Non-pigmented ciliary epithelial cell (primary cell): ENCODE measurements at places on chromosomes 1 and 21.

- DNase-seq, result no peak
These were observed 295.9 kb upstream of the ADGRL4 start for GRCh38 chr1:79302380-79302930.

GRCh38 chr1:183022202-183023145, 746 bp upstream of the LAMC1 start:
- peak; percentile 92 for DNase-seq

- DNase-seq, result no peak
These were observed 19.4 kb upstream of the ESRRG start for GRCh38 chr1:216742625-216743024.

DNA sequence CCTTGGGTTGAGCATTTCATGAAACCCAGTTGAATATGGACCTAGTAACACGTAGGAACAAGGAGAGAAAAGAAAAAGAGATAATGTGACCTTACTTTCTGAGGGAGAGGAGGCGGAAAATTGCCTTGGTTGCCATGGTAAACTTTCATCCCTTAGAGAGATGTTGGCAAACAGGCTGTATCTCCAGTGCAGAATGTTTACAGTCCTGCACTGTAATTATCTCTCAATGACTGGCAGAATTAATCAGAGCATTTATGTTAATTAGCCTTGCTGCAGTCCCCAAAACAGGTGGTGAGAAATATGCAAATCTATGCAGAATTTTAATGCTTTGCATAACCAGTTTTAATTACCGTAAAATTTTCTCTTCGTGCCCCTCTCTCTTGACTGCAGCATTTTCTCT, 147.3 kb downstream of the CD247 start:
- DNase-seq, result no peak

DNA sequence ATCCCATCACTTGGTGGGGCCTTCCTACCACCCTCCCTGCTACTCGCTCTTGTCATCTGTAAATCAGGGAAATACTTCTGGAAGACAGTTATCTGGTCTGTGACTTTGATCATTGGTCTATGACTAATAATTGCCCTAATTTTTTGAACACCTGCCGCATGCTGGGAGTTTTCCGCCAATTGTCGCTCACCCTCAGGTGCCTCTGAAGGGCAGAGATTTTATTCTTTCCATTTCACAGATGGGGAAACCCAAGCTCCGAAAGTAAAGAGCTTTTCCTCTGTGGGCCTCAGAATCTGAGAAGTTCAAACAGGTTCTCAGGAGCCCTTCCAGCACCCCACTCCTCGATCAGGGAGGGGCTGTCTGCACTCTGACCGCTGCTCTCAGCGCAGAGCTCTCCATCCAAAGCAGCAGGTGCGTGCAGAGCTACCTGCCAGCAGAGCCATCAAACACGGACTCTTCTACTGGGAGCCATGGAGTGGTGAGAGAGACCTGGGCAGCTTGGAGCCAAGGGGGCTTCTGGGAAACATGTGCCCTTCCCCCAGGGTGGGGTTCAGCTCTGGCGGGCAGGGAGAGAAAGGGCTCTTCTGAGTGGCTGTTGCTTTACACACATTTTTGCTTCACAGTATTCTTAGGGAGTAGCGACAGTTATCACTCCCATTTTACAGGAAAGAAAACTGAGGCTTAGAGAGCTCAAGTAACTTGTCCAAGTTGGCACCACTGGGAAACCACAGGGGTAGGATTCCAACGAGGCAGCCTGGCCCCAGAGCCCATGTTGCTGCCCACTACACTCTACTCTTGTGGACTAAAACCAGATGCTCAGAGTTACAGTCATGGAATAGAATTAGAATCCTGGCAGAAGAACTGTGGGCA, 5.8 kb upstream of the RUNX3 start:
- DNase-seq, result no peak

DNA sequence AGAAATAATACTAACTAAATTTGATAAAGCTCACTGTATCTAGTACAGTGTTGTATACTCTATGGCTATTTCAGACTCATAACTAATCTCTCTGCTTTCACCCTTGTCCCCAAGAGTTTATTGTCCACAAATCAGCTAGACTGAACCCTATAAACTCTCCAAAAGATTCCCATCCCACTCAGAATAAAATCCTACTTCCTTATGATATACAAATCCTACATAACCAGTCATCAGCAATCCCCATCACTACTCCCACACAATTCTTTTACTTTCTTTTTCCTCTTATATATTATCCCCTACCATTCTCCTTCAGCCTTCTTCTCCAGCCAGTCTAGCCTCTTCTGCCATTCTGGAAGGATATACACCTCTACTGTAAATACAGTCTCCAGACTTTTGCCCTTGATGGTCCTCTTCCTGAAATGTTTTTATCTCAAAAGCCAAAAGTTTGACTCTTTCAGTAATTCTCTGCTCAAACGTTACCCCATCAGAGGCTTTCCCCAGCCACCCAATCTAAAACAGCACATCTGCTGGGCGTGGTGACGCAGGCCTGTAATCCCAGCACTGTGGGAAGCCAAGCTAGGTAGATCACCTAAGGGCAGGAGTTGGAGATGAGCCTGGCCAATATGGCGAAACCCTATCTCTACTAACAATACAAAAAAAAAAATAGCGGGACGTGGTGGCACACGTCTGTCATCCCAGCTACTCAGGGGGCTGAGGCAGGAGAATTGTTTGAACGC, 41.6 kb downstream of the ABL2 start:
- DNase-seq, result no peak

DNA sequence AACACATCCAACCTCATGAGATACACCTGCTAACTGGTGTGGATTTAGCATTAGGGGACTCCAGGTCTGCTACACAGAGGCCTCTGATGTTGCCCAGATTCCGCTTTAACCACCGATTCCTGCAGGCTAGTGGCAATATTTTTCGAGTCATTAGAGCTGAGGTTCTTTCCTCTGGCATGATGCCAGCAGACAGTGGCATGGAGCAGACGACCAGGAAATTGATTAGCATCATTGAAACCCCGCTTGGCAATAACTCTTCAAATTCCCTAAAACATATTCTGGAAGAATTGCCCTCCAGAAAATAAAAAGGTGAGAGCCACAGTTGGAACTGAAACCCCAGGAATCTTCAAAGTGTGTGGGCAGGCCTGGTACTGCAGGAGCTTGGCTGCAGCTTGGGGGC, 28.4 kb upstream of the ETV3 start:
- no peak for DNase-seq

DNA sequence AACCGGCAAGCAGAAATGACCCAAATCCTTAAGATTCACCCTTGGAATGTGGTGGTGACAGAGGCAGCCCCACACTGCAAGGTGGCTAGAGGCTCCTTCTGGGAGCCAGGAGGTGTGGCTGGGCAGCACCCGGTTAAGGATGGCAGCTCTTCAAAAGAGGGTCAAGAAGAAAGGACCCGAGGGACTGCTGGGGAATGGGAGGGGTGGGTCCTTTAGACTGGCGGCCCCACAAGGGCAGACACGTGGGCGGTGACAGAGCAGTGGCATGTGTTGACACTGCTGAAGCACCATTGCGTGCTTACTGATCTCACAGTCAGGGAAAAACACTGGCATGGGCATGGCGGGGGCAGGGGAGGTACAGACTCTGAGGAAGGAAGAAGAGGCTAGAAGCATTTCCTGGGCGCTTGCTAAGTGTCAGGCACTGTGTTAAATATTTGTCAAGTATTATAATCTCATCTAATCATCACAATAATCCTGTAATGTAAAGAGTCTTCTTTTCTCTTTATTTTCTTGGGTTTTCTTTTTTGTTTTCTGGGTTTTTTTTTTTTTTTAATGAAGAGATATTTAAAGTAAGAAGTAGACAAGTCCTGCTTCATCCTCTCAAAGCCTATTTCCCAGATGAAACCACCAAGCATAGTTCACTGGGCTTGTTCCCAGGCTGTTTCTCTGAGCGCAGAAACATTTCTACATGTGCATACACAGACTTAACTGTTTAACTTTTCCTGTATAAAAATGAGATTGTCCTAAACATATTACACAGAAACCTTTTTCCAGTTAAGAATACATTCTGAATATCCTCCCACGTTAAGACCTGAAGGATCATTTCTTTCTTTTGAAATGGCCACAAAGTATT, 165.8 kb upstream of the EDN2 start:
- DNase-seq, result no peak

DNA sequence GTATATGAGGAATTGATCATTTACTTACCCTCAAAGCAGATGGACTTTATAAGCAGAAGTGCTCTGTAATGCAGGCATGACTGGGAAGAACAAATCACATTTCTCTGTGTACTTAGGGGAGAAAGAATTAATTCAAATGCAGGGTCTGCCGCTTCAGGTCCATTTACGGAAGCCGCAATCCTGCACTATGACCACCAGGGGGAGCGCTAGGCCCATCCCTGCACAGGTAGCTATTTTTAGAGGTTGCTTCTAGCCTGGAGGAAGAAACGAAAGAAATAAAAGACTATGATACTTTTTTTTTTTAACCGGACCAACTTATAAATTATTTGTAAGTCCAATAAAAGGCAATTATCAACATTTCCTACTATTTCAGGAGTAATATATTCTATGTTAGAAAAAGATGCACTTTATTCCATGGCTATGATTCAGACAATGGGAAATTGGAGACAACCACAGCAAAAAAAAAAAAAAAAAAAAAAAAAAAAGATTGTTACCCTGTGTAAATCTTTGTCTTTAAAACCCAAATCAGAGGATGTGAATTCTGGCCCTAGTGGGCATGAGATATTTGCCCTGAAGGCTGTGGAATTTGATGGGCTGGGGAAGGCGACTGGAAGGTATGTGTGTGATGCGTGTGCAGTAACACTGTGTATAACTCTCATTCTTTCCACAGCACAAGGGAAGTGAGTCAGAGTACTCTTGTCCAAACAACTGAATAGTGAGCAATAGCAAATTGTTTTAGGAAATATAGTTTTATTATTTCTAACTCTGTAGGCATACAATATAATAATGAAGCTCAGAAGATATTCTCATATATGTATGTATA, 12.9 kb upstream of the FYB2 start:
- DNase-seq, result peak; percentile 88
